ENCODE measurements at places on chromosomes 13 and 19.

DNA sequence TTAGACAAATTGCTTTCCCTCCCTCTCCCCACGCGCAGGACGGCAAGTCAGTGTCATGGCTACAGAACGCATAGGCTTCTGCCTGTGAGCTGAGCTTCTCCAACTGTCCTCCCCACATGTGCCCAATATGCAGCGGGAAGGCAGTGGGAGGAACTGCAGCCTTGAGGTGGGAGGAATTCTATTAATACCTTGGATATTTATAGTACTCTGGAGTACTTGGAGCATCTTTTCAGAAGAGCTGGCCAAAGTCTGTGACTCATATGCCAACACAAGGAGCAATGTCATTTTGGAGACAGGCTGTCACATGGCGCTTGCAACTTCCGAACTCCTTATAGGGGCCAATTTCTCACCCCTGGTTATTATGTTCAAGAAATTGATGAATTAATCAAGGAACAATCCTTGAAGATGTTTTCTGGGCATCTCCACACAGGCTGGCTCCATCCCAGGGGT is 245.0 kb upstream of the SERP2 start:
- peak overlapping the region; percentile 72 for H3K27ac ChIP-seq
- no peaks in the 10 kb centered on the region for H3K36me3 ChIP-seq
- H3K4me1 ChIP-seq: peaks cover 32% of the 10 kb centered on the region
- DNase-seq: peak; percentile 25
- H3K27me3 ChIP-seq: no peaks in the 10 kb centered on the region
- H3K4me3 ChIP-seq: no peak overlapping the region

DNA sequence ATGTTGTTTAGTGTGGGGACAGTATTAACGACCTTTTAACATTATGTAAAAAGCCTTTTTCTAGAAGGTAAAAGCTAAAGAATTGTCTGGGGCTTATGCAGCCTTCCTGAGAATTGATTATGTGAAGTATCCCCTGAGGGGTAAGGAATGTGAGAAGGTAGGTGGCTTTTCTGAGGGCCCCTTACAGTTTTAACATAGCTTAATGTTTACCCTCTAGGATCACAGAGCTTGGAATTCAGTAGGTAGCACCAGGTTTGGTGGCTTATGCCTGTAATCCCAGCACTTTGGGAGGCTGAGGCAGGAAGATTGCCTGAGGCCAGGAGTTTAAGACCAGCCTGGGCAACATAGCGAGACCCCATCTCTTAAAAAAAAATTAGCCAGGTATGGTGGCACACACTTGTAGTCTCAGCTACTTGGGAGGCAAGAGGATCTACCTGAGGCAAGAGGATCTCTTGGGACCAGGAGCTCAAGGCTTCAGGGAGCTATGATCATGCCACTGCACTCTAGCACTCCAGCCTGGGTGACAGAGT is 101.3 kb downstream of the OLFM4 start:
- no peak overlapping the region for H3K27ac ChIP-seq
- no peaks in the 10 kb centered on the region for H3K36me3 ChIP-seq
- H3K27me3 ChIP-seq: peaks cover 22% of the 10 kb centered on the region
- H3K4me3 ChIP-seq: no peak overlapping the region

DNA sequence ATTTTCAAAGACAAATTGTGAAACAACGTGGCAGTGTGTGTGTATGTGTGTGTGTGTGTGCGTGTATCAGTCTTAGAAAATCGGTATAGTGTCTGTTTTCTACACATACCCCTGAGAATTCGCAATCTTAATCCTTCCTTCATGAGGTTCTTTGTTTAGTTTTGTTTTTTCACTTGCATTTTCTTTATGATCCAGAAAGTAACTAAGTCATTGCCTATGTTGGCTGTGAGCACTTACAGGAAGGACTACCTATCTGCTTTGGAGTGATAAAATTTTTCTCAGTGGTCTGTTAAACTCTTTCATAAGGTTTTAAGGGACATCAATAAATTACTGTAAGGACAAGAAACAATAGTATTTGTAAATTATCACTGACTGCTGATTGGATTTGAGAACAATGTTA is 1587.1 kb downstream of the PCDH9 start:
- no peak for DNase-seq
- H3K27me3 ChIP-seq: no peaks in the 10 kb centered on the region
- H3K4me1 ChIP-seq: no peaks in the 10 kb centered on the region
- H3K4me3 ChIP-seq: no peak overlapping the region
- H3K36me3 ChIP-seq: no peaks in the 10 kb centered on the region

DNA sequence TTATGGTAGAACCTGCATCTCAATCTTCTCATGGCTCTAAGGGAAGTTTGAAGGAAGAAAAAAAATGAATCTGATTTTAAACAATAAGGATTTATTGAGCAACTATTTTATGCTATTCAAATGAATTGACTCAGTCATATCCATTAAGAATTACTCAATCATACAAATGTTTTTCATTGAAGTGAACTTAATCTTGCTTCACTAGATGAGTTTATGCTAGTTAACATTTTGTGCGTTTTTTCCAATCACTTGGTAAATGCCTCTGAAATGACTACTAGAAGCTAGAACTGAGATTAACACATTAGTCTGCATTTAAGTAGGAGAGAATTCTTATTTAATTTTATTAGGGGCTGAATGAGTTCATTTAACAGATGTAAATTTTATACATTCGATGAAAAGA is 25.2 kb downstream of the RXFP2 start:
- no peaks in the 10 kb centered on the region for H3K36me3 ChIP-seq
- H3K4me3 ChIP-seq: no peak overlapping the region
- H3K27me3 ChIP-seq: peaks cover 17% of the 10 kb centered on the region
- no peak for DNase-seq
- no peak overlapping the region for H3K27ac ChIP-seq
- no peaks in the 10 kb centered on the region for H3K4me1 ChIP-seq

DNA sequence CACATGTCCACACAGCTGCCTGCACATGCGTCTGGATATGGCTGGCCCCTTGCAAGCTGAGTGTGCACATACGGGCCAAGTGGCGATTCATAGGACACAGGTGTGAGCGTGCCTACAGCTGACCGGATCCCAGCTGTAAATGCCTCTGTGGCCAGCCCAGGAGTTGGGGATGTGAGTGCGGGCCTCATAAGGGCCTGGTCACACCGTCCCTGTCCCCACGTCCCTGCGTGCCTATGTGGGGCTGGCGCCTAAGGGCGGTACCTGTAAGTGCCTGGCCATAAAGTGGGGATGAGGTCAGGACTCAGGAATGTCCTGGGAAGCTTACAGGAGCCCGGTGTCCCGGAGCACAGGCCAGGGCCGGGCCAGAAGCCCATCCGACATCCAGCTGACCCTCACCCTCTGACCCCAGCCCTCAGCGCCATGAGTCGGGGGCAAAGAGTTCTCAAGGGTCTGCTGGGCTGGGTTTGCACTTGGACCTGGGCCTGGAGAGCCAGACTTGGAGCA is 1.3 kb upstream of the ARHGAP45 start:
- H3K27ac ChIP-seq: no peak overlapping the region
- no peak overlapping the region for H3K4me3 ChIP-seq
- H3K36me3 ChIP-seq: no peaks in the 10 kb centered on the region

Measured in left ventricle myocardium inferior (tissue), 1 donor.